CD14-positive monocyte (primary cell): ENCODE measurements at places on chromosomes 13 and 19. TPM values are rescaled to one million over a fixed set of nuclear protein-coding genes. Genes with fewer than 3 reads are reported as not detected.
A peak's percentile ranks its signal among the peaks of the same experiment; 100 is the strongest.

DNA sequence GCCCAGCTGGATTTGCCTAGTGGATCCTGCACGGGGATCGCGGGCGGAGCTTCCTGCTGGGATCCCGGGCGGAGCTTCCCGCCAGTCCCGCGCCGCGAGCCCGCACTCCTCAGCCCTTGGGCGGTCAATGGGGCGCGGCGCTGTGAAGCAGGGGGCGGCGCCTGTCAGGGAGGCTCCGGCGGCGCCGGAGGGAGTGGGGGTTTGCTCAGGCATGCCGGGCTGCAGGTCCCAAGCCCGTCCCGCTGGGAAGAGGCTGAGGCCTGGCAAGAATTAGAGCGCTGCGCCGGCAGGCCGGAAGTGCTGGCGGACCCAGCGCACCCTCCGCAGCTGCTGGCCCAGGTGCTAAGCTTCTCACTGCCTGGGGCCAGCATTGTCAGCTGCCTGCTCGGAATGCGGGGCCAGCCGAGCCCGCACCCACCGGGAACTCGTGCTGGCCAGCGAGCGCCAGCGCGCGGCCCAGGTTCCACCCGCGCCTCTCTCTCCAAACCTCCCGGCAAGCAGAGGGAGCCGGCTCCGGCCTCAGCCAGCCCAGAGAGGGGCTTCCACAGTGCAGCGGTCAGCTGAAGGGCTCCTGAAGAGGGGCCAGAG is 119.6 kb downstream of the PRR20E start:
- H3K4me1 ChIP-seq = no peaks in the 10 kb centered on the region
- H3K27me3 ChIP-seq = no peaks in the 10 kb centered on the region

GRCh38 chr13:46176756-46177155 is 5.2 kb downstream of the LCP1 start:
- H3K4me1 ChIP-seq = peaks cover 56% of the 10 kb centered on the region
- peak overlapping the region; percentile 73 for H3K27ac ChIP-seq
- peak overlapping the region; percentile 98 for H3K4me3 ChIP-seq
- H3K36me3 ChIP-seq = peaks cover 22% of the 10 kb centered on the region
- H3K27me3 ChIP-seq = no peaks in the 10 kb centered on the region

GRCh38 chr19:1105873-1106840 is 2.4 kb downstream of the GPX4 start:
- H3K4me3 ChIP-seq = no peak overlapping the region
- no peaks in the 10 kb centered on the region for H3K27me3 ChIP-seq
- no peak overlapping the region for H3K27ac ChIP-seq

DNA sequence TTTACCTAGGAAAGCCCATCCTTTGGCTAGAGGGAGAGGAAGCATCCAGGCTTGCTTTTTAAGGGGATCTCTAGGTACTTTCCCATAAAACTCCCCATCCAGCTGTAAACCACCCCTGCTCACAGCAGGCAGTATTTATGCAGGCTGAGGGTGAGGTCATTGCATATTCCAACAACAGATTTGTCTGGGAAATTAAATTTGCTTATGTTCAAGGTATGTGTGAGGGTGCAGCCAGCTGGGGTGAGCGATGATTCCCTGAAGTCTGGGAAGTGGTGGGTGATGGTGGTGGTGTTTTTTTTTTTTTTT is 96.3 kb upstream of the C1QTNF9B start:
- no peak for DNase-seq
- no peak overlapping the region for H3K27ac ChIP-seq
- H3K4me3 ChIP-seq = no peak overlapping the region
- no peaks in the 10 kb centered on the region for H3K36me3 ChIP-seq
- no peaks in the 10 kb centered on the region for H3K4me1 ChIP-seq
- H3K27me3 ChIP-seq = no peaks in the 10 kb centered on the region

GRCh38 chr13:31538067-31539042 is 201.0 kb upstream of the RXFP2 start:
- H3K36me3 ChIP-seq = no peaks in the 10 kb centered on the region
- no peak overlapping the region for H3K4me3 ChIP-seq
- H3K27me3 ChIP-seq = peaks cover 2% of the 10 kb centered on the region
- H3K27ac ChIP-seq = no peak overlapping the region
- DNase-seq = no peak

DNA sequence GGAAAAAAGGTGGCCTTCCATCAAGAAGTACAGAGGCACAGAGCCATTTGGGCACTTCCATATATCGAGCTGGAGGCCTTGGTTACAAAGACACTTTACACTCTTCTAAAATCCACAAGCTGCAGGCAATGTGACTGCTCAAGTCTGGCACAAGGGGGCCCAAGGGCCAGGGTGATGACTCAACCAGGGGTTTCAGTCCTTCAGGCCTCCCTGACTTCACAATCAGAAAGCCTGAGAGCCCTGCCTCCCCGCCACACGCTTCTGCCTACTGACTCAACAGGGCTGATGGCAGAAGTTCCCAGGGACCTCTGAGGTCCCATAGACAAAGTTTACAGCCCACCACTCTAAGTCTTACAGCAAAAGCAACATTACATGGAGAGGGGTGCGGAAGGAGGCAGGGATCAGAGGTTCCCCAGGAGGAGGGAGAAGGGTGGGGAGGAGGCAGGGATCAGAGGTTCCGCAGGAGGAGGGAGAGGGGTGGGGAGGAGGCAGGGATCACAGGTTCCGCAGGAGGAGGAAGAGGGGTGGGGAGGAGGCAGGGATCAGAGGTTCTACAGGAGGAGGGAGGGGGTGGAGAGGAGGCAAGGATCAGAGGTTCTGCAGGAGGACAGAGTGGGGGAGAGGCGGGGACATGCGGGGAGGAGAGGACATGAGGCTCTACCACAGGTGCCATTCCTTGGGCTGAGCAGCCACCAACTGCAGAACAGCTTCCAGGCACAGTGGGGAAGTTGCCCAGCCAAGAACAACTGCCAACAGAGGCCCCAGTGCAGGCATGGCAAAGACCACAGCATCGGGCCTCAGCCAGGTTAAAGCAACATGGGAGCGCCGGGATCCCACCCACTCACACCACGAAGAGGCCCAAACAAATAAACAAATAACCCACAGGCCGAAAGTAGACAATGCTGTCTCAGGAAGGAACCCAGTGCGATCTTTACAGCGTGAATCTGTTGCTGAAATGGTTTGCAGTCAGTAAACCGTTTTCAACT is 52.0 kb downstream of the SLC7A1 start:
- H3K36me3 ChIP-seq = peaks cover 5% of the 10 kb centered on the region
- H3K27me3 ChIP-seq = no peaks in the 10 kb centered on the region
- H3K4me1 ChIP-seq = no peaks in the 10 kb centered on the region
- DNase-seq = peak; percentile 3

CEACAM21 gene
- polyA plus RNA-seq = 4.1 TPM

TUBA3C gene
- polyA plus RNA-seq = not detected in 2 replicates

GAPDHS gene
- polyA plus RNA-seq = not detected in 2 replicates
